Gastrocnemius medialis (tissue), 4 donors: ENCODE measurements at places on chromosomes 2 and 18.

GRCh38 chr2:192687015-192687414 lies 492.3 kb upstream of the TMEFF2 start:
- no peak for DNase-seq

DNA sequence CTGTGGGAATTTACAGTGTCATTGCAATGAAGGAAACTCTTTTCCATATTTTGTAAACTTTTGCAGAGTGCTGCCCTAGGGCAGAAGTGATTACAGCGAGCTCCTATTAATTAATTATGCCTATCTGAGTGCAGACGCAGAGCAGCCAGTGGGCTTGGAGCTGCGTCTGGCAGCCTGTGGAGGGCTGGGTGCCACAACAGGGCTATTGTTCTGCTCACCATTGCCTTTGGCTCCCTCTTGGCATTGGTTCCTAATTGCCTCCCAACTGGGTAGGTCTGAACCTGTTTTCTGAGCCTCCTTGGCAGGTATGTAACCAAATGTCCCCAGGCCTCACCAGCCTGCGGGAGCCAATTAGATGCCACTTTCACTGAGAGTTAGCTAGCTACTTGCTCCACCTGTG lies 25.6 kb upstream of the ITGB6 start:
- DNase-seq = no peak

- no peak for DNase-seq
Measured at GRCh38 chr2:236763857-236764256, 194.2 kb downstream of the ACKR3 start.

DNA sequence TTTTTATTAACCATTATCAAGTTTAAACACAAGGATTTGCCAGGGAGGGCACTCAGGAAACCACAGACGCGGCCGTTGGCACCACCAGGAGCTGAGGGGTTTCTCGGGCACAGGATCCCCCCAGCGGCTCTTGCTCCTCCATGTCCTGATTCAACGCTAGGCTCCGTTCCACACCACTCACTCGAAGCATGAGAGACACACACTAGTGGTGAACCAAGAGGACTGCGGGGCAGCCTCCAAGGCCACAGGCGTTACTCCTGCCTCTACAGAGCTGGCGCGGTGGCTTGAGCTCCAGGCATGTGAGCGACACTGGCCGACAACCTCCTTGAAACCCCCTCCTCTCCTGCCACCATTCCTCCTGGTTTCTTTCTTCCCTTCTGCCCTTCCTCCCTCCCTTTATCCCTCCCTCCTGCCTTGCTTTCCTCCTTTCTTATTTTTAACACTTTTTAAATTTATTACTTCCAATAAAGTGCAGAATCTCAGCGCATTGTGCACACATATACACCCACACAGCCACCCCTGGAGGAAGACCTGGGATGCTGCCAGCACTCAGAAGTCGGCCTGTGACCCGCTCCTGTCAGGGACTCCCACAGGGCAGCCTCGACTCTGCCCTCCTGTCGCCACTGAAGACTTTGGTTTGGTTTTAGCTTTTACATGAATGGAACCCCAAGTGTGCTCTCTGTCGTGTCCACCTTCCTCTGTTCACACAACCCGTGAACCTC lies 21.7 kb downstream of the COX7A2L start:
- DNase-seq = no peak

DNA sequence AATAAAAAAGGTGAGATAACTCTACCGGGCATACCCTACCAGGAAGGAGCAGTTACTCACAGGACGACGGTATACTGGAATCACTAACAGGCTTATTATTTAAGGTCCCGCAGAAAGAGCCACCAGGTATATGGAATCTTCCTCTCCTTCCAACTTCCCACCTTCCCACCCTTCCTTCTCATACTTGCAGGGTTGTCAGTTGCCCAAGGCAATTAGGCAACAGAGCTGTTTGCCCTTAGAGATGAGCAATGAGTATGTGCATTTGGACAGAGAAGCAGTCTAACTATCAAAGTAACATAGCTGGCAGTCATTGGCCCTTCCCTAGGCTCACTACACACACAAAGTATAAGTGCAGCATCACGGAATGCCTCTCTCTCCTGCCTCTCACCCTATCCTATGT lies 32.1 kb upstream of the EVA1A start:
- no peak for DNase-seq

- DNase-seq = no peak
Measured at GRCh38 chr2:57417007-57417406, 629.6 kb upstream of the VRK2 start.

- no peak for DNase-seq
Measured at GRCh38 chr2:66443186-66443978, 8.5 kb downstream of the MEIS1 start.

DNA sequence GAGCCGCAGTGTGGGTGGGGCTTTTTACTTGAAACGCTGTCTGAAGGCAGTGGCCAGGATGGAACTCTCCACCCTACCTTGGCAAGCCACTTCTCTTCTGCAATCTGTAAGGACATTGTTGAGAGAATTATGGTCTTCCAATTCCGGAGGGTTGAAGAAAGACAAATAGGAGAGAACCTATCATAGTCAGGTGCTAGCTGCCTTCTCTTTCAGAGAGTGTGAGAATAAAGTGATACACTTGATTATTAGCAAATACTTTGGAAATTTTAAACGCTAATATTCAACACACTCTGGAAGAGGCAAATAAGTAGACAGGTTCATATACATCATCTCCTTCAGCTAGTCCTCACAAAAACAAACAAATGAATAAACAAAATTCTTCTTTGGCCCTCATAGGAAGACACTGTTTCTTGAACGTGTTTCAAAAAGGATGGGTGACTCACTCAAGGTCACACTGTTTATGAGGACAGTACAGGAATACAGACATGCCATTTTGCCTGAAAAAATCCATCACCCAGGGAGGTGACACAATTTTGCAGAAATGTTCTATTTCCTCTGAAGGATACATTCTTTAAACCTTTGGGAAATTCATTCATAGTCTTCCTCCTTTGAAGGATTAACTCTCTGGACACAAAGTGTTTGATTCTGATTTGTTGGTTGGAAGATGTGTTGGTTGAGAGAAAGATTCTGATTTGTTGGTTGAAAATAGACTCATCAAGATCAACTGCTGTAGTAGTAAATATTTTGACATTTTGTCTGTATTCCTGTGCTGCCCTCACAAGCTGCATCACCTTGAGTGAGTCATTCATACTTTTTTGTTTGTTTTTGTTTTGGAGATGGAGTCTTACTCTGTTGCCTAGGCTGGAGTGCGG lies 2.2 kb upstream of the IL1RN start:
- DNase-seq = no peak

GRCh38 chr2:64989982-64990614 lies 899 bp downstream of the SLC1A4 start:
- no peak for DNase-seq

- no peak for DNase-seq
Measured at GRCh38 chr2:96024336-96025193, 10.2 kb downstream of the GPAT2 start.

- no peak for DNase-seq
Measured at GRCh38 chr2:810397-810796, 133.2 kb upstream of the TMEM18 start.

DNA sequence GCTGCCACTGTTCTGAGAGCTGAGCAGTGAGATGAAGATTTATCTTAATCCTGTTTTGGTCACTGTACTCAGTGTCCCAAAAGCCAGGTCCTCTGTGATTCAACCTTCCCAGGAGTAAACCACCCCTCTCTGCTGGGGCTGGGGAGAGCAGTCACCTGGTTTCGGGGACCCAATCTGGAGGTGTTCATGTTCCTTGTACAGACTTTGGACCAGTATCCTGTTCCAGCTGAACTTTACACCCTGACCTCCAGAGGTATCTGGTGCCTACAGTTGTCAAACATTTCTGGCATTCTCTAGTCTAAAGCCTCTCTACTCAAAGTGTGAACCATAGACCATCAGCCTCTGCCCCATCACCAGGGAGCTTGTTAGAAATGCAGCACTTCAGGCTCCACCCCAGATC lies 22.1 kb downstream of the CERS6 start:
- no peak for DNase-seq

- no peak for DNase-seq
Measured at GRCh38 chr18:50775207-50775606, 44.6 kb downstream of the MRO start.
